Natural killer cell (primary cell): ENCODE measurements at places on chromosomes 6 and 20. TPM values are rescaled to one million over a fixed set of nuclear protein-coding genes. Genes with fewer than 3 reads are reported as not detected.

GRCh38 chr6:41422161-41422560 is 86.8 kb downstream of the NCR2 start:
- no peak for DNase-seq
- no peak overlapping the region for H3K4me3 ChIP-seq
- no peak overlapping the region for H3K27ac ChIP-seq
- peaks cover 14% of the 10 kb centered on the region for H3K27me3 ChIP-seq
- peaks cover 13% of the 10 kb centered on the region for H3K4me1 ChIP-seq

DNA sequence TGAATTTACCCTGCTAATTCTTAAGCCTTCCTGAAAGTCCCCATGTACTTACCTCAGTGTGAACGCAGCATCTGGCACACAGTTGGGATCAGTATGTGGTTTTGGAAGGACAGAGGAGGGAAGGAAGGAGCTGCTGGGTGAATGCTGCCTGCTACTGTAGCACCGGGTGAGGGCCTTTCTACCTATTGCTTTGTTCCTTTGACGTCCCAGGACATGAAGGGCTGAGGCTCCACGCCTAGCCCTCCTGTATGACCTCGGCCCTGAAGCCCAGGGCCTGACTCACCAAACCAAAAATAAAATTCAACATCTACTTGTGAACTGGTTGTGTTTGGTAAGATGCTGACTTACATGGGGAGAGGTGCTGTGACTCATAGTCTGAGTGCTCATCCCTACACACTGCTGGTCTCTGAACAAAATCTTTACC is 51.1 kb downstream of the ARID1B start:
- DNase-seq, result no peak
- peaks cover 11% of the 10 kb centered on the region for H3K4me1 ChIP-seq
- H3K27me3 ChIP-seq, result no peaks in the 10 kb centered on the region
- H3K27ac ChIP-seq, result no peak overlapping the region
- no peak overlapping the region for H3K4me3 ChIP-seq
- peaks cover 6% of the 10 kb centered on the region for H3K36me3 ChIP-seq

DNA sequence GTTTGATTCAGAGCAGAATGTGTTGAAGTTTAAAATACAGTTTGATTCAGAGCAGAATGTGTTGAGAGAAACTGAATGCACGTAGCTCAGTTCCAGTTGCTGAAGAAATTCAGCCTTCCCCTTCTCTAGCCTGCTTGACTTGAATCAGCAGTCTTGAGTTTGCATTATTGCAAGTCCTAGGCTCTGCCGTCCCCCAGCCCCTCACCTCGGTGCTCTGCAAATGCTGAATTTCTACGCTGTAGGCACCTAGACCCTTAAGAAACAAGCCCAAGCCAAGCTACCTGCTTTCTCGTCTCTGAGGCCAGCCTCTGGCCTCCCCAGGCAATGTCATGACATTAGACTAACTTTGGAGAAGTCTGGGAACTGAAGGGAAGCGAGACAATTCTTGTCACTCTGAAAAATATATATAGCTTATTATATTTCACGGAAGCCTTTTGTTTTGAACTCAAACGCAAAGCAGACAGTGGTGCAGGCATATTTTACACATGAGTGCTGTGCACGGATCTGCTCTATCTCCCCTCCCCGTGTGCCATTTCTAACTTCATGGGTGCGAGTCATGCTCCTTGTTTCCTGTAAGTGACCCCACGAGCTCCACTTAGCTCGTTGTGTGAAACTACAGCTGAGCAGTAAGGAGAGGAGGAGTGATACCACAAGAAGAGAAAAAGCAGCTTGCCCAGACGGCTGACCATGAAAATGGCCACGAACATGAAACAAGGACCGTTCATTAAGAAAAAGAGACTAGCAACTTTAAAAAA is 71.4 kb upstream of the DUSP22 start:
- no peaks in the 10 kb centered on the region for H3K27me3 ChIP-seq

GRCh38 chr20:37903317-37904007 is 535 bp downstream of the VSTM2L start:
- H3K4me1 ChIP-seq, result peaks cover 8% of the 10 kb centered on the region
- H3K36me3 ChIP-seq, result no peaks in the 10 kb centered on the region
- H3K4me3 ChIP-seq, result no peak overlapping the region

GRCh38 chr6:27872642-27873020 is 39.6 kb downstream of the OR2B2 start:
- no peaks in the 10 kb centered on the region for H3K36me3 ChIP-seq
- H3K4me1 ChIP-seq, result peaks cover 27% of the 10 kb centered on the region
- DNase-seq, result no peak

DNA sequence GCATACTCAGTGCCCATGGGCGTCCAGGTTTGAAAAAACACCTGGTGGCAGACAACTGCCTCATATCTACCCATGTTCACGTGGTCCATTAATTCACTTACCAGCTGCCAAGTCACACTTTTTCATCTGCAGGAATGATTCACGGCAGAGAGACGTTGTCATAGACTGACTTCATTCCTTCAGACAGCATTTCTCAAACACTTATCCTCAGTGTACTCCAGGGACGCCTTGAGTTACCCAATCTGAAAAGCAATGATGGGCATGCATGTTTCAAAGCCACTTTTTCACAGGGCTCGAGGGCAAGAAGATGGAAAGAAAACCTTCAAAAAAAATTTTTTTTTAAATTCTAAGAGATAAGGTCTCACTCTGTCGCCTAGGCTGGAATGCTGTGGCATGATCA is 6.0 kb downstream of the MMP24OS start:
- no peaks in the 10 kb centered on the region for H3K27me3 ChIP-seq
- no peak overlapping the region for H3K27ac ChIP-seq
- H3K36me3 ChIP-seq, result peaks cover 34% of the 10 kb centered on the region
- H3K4me3 ChIP-seq, result no peak overlapping the region
- DNase-seq, result no peak

GRCh38 chr6:492178-492577 is 100.6 kb downstream of the IRF4 start:
- H3K27me3 ChIP-seq, result no peaks in the 10 kb centered on the region
- no peak overlapping the region for H3K27ac ChIP-seq
- no peak for DNase-seq
- H3K4me1 ChIP-seq, result peaks cover 27% of the 10 kb centered on the region

The FAM8A1 gene
- total RNA-seq, result 45.4 TPM

GRCh38 chr20:35009665-35010328 is 54.1 kb downstream of the MYH7B start:
- H3K4me1 ChIP-seq, result no peaks in the 10 kb centered on the region
- peaks cover 85% of the 10 kb centered on the region for H3K36me3 ChIP-seq
- no peak overlapping the region for H3K27ac ChIP-seq

- H3K27me3 ChIP-seq, result no peaks in the 10 kb centered on the region
- no peak overlapping the region for H3K4me3 ChIP-seq
- H3K36me3 ChIP-seq, result no peaks in the 10 kb centered on the region
- H3K4me1 ChIP-seq, result peaks cover 38% of the 10 kb centered on the region
- no peak for DNase-seq
Measured at GRCh38 chr6:149064001-149064659, 253.4 kb upstream of the TAB2 start.

The PRDM13 gene
- total RNA-seq, result not detected

- H3K36me3 ChIP-seq, result peaks cover 3% of the 10 kb centered on the region
- H3K27me3 ChIP-seq, result no peaks in the 10 kb centered on the region
- no peak overlapping the region for H3K27ac ChIP-seq
- no peaks in the 10 kb centered on the region for H3K4me1 ChIP-seq
- DNase-seq, result no peak
Measured at GRCh38 chr6:1724124-1724523, 114.4 kb downstream of the FOXC1 start.

The COL19A1 gene
- 0.18 TPM for total RNA-seq

DNA sequence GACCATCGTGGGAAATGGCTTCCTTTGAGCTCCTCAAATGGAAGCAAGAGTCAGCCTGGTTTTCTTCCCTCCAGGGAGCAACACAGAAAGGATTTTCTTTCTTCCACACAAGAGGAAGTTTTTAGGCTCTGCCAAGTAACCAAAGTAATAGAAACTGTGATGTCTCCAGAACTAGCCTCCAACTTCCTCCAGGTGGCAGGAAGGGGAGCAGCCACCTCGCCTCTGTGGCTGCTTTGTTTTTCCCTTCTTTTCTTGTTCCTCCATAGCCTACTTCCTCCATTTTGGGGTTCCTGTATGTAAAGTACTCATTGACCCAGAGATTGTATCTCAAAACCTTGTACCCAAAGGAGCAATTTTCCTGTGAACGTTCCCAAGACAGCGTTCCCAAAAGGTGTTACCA is 32.7 kb upstream of the CCR6 start:
- DNase-seq, result no peak
- peaks cover 55% of the 10 kb centered on the region for H3K4me1 ChIP-seq

The TAF4 gene
- total RNA-seq, result 35.1 TPM

The ZBTB9 gene
- 3.8 TPM for total RNA-seq

- H3K4me1 ChIP-seq, result no peaks in the 10 kb centered on the region
- no peaks in the 10 kb centered on the region for H3K36me3 ChIP-seq
- H3K27me3 ChIP-seq, result no peaks in the 10 kb centered on the region
- peak; percentile 30 for DNase-seq
Measured at GRCh38 chr20:23235173-23236027, 115.2 kb upstream of the NXT1 start.

GRCh38 chr6:10434235-10434634 is 19.4 kb upstream of the TFAP2A start:
- H3K4me1 ChIP-seq, result no peaks in the 10 kb centered on the region
- H3K27ac ChIP-seq, result no peak overlapping the region
- no peaks in the 10 kb centered on the region for H3K27me3 ChIP-seq

DNA sequence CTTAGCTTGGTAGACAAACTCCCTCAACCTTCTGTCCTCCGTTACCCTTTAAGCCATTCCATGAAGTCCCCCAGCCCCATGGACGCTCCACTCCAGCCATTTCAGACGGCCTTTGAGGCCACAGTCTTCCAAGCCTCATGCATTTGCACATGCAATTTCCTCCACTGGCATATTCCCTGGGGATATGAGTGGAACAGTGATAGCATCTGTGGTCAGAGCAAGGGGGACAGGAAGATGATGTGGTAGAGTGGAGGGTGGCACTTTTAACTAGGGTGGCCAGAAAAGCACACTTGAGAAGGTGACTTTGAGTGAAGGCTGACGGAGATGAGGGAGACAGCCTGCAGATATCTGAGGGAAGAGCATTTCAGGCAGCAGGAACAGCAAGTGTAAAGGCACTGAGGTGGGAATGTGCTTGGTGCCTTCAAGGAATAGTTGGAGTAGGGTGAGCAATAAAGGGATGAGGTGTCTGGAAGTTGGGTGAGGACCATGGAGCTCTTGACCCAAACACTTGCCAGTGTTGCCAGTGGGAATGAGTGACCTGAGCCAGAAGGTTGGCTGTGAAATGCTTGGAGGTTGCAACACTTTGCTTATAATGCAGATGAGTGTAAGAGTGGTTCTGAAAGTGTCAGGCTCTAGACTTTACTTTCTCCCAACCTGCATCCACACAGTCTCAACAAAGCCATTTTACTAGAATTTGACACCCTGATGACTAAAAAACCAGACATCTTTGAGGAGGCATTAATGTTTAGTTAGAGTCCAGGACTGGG is 275.6 kb upstream of the SUPT3H start:
- DNase-seq, result no peak
- H3K4me1 ChIP-seq, result no peaks in the 10 kb centered on the region
- H3K27ac ChIP-seq, result no peak overlapping the region
- no peaks in the 10 kb centered on the region for H3K27me3 ChIP-seq

GRCh38 chr6:91464201-91464600 is 877.3 kb upstream of the MAP3K7 start:
- H3K27ac ChIP-seq, result no peak overlapping the region
- H3K36me3 ChIP-seq, result no peaks in the 10 kb centered on the region
- H3K4me3 ChIP-seq, result no peak overlapping the region
- no peaks in the 10 kb centered on the region for H3K4me1 ChIP-seq
- H3K27me3 ChIP-seq, result no peaks in the 10 kb centered on the region
